Uterine smooth muscle cell (primary cell): ENCODE measurements at places on chromosomes 6 and 20. TPM values are rescaled to one million over a fixed set of nuclear protein-coding genes. Genes with fewer than 3 reads are reported as not detected.

Gene RTEL1
- total RNA-seq = 15.9 and 31.5 TPM in 2 replicates

Gene TXLNB
- 0.37 and 0.44 TPM in 2 replicates for total RNA-seq

Gene SPATS1
- not detected in 2 replicates for total RNA-seq

Gene TAGAP
- 0.12 TPM in 1 of 2 replicates, not detected in the other for total RNA-seq

Gene NOX3
- total RNA-seq = not detected in 2 replicates

Gene XKR7
- total RNA-seq = under 0.01 TPM in 1 of 2 replicates, not detected in the other

Gene UNC93A
- total RNA-seq = not detected in 2 replicates

Gene FAM184A
- 1.00 and 1.1 TPM in 2 replicates for total RNA-seq

Gene STMND1
- total RNA-seq = not detected in 2 replicates

Gene BMP7
- total RNA-seq = not detected in 2 replicates

Gene HLA-DPA1
- total RNA-seq = 0.55 and 4.0 TPM in 2 replicates

Gene SNAP91
- 0.11 and 2.9 TPM in 2 replicates for total RNA-seq

Gene ERVFRD-1
- under 0.01 and 0.12 TPM in 2 replicates for total RNA-seq

Gene CLDN20
- total RNA-seq = not detected in 2 replicates

Gene MAP7
- total RNA-seq = 0.44 and 1.4 TPM in 2 replicates

Gene SRMS
- total RNA-seq = not detected in 2 replicates

Gene FAM229B
- 23.1 and 34.4 TPM in 2 replicates for total RNA-seq

Gene POU3F2
- total RNA-seq = under 0.01 TPM in 1 of 2 replicates, not detected in the other

Gene DLK2
- 0.66 and 1.1 TPM in 2 replicates for total RNA-seq

Gene PAK5
- not detected in 2 replicates for total RNA-seq

Gene CTAGE9
- total RNA-seq = not detected in 2 replicates

Gene C4A
- total RNA-seq = 2.3 and 13.4 TPM in 2 replicates

Gene COL9A1
- not detected in 2 replicates for total RNA-seq

Gene VNN1
- total RNA-seq = under 0.01 TPM in 1 of 2 replicates, not detected in the other

Gene TMEM244
- 0.66 TPM in 1 of 2 replicates, not detected in the other for total RNA-seq

Gene RIN2
- 54.7 and 58.7 TPM in 2 replicates for total RNA-seq

Gene MSH5
- 13.0 and 21.6 TPM in 2 replicates for total RNA-seq

Gene IL17F
- not detected in 2 replicates for total RNA-seq

Gene CDSN
- total RNA-seq = not detected in 2 replicates

Gene VGLL2
- not detected in 2 replicates for total RNA-seq

Gene C20orf96
- total RNA-seq = 3.1 and 4.4 TPM in 2 replicates

Gene TNF
- not detected in 2 replicates for total RNA-seq

Gene SPEF1
- total RNA-seq = 0.22 and 0.25 TPM in 2 replicates
